ENCODE measurements at places on chromosomes 5 and 9.

- no peak for DNase-seq
These were observed 2.8 kb downstream of the ST6GALNAC6 start for GRCh38 chr9:127896395-127897192.

- no peak for DNase-seq
These were observed 1.8 kb downstream of the MARCHF6 start for GRCh38 chr5:10355071-10355889.

GRCh38 chr5:114335391-114335790, 26.5 kb upstream of the KCNN2 start:
- DNase-seq, result no peak

- no peak for DNase-seq
These were observed 193.5 kb downstream of the GNA14 start for GRCh38 chr9:77454663-77455062.

DNA sequence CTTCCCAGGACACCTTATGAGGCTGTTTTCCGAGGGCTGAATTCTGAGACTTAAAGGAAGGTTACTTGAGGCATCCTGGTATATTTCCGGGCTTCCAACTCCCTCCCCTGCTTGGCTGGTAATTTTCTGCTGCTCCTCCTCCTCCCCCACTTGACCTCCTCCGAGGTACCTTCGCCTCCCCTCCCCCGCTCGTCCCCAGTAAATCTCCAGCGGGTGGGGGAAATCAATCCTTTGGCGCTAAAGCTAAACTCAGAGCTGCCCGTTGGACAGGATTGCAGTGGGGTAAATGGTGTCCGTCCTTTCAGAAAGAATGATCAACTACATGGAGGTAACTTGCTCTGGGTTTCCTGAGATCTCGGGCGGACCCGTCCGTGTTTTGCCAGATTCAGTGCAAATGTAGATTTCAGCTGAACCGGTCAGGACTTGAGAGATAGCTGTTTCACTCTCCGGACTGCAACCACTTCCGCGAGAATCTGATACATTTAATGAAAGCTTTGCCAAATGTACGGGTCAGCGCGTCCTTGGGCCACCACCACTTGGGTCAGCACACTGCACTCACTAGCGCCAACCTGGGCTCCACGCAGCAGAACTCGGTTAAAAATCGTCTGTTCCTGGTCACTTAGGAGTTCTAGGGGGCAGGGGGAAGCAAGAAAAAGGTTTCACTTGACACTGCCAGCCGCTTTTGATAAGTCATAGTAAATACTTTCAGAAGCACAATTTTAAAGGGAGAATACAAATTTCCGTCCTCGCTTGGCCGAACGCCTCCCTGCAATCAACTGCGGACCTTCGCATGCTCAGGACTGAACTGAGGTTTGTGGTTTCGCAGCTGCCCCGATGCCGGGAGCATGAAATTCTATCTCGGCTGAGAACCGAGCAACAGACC, 4.6 kb upstream of the ISL1 start:
- DNase-seq, result no peak

- no peak for DNase-seq
These were observed 168.6 kb upstream of the MVB12B start for GRCh38 chr9:126157826-126158587.

DNA sequence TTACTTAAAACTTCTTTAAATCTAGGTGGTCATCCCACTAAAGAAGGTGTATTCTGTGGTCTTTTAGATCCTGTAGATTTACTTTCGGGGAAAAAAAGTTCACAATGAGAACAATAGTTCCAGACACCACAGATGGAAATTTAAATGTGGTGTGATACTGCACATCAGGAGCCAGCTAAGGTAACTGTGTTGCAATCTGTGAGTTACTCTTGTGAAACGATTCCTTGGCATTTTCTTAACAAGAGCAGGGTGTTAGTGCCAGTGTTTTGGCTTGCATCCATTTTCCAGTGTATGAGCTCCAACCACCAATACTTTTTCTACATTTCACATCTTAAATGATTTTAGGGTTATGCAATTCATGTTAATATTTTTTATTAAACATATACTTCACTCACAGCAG, 674.5 kb downstream of the CETN3 start:
- no peak for DNase-seq

- no peak for DNase-seq
These were observed 286.7 kb downstream of the NFIB start for GRCh38 chr9:14027116-14027800.

GRCh38 chr5:59251627-59252026, 641.9 kb downstream of the PDE4D start:
- no peak for DNase-seq

- DNase-seq, result no peak
These were observed 64.3 kb upstream of the DMRTA1 start for GRCh38 chr9:22382331-22382730.

DNA sequence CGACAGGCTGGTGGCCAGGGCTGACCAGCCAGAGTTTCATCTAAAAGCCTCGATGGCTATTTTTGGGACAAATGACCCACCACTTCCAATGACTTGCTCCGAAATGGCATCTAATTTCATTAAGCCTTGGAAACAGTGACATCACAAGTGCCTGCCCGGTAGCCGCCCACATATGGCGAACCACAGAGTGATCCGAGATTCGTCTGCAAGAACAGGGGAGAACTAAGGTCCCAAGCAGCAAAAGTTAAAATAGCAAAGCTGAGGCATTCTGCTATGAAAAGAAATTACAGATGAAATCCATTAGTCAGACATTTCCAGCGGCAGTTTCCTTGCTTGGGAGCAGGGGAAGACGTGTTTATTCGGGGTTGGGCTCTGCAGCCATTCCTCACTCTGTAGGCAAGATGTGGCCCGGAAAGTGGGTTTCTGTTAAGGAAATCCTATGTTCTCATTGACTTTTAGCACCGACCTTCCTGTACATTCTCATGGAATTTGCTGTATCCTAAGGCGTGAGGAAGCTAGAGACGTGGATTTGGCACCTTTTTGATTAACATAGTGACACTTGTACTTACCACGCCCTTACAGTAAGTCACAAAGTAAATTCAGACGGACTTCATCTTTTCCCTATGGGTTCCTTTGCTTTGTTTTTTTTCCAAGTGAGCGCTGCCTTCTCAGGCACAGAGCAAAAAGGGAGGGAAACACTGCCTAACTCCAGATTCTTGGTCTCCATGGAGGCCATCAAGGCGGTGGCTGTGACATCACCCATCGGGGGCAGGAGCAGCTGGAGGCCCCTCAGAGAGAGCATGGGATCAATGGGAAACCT, 45.1 kb downstream of the ERGIC1 start:
- DNase-seq, result no peak

DNA sequence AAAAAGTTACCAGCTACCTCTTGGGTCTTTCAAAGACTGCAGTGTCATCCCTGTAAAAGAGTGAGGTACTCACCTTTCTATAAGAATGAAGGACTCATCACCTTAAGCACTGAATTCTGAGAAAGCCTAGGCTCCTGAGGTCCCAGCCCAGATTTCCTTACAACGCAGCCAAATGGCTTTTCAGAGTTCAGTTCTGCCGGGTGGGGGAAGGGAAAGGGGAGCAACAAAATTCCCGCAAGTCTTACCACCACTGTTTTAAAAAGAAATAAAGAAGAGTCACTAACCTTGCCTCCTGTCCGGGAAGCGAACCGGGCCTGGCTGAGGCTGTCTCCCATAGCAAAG, 373 bp downstream of the ADAMTS12 start:
- DNase-seq, result no peak

- no peak for DNase-seq
These were observed 1.8 kb upstream of the AMACR start for GRCh38 chr5:34009610-34010009.

GRCh38 chr5:150638488-150639376, 1.7 kb upstream of the SYNPO start:
- no peak for DNase-seq

GRCh38 chr9:126980231-126980630, 65.6 kb downstream of the RALGPS1 start:
- no peak for DNase-seq

- DNase-seq, result no peak
These were observed 136.7 kb upstream of the HAPLN1 start for GRCh38 chr5:83857341-83857740.

DNA sequence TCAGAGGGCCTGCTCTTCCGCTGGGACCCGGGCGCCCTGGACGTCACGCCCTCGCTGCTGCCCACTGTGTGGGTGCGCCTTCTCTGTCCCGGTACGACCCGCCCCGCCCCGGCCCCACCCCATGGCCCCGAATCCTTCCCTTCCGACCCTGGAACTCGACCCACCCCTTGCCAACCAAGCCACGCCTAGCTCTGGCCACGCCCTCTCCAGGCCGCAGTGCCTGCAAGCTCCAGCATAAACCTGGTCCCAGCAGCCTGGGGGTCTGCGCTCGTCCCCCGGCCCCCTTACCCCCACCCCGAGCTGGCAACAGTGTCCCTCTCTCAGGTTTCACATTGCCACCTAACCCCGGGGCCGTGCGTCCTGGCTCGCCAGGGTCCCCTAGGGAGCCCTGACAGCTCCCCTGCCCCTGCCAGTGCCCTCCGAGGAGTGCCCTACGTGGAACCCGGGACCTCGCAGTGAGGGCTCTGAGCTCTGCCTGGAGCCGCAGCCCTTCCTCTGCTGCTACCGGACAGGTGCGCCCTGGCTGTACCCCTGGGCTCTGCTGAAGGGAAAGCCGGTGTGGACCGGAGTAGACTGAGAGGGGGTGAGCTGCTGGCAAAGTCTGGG, 3.4 kb downstream of the ADGRD2 start:
- no peak for DNase-seq

DNA sequence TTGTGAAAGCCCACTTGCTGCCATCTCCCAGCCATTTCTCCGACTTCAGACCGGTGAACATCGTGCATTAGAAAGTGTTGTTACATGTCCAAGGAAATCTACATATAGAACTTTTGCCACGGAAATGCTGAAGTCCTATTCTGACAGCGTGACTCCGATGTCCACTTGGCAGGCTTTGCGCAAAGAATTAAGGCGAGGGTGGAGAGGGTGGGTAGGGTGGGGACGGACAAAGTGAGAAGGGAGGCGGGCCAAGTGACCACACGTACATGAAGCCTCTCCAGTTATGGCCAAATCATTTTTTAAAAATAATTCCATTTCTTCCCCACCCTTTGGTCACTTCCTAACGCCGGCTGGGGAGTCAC, 460 bp upstream of the ACO1 start:
- no peak for DNase-seq

GRCh38 chr5:44814761-44815160, 6.0 kb downstream of the MRPS30 start:
- no peak for DNase-seq

Measured in NCI-H2107 (cell line).